ENCODE measurements at places on chromosomes 2 and 18.

DNA sequence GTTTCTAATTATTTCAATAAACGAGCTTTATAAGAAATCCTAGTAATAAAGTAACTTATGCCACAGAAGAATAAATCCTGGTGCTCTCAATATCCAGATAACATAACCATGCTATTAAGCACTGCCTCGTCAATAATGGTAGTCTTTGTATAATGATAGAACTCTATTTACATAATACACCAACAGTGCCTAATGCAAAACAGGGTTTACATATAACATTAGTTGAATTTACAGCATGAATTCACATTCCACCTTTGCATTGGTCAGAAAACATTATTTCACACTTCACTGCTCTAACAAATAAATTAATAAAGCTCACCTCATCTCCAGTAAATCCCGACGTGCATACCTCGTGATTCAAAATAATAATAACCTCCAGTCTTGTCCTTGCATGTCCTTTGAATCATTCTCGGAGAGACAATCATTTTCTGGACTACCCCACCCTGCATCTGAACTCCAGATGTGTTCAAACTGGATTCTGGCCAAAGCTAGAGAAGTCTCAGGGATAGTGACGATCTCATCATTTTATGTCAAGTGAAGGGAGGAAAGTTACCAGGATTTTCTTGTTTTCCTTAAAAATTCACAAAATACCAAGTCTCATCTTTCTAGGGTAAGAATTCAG, 189.2 kb downstream of the NCKAP5 start:
- no peak for DNase-seq

- DNase-seq: no peak
Measured at GRCh38 chr2:74462786-74463105, 2.4 kb downstream of the MOGS start.

DNA sequence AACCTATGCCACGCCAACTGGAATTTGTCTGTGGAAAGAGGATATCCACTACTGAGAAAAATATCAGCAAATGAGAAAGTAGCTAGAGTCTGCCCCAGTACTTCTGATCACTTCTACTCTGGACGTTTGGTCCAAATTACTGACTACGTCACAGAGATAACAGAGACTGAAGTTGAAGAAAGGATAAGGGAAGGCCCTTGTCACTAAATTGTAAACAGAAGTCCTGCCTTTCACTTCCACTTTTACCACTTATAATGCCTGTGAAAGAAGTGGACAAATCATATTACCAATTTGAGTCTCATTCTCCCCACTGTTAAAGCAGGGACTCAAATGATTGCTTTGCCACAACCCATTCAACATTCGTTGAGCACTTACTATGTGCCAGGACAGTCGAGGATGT, 173.9 kb upstream of the ERBB4 start:
- no peak for DNase-seq

DNA sequence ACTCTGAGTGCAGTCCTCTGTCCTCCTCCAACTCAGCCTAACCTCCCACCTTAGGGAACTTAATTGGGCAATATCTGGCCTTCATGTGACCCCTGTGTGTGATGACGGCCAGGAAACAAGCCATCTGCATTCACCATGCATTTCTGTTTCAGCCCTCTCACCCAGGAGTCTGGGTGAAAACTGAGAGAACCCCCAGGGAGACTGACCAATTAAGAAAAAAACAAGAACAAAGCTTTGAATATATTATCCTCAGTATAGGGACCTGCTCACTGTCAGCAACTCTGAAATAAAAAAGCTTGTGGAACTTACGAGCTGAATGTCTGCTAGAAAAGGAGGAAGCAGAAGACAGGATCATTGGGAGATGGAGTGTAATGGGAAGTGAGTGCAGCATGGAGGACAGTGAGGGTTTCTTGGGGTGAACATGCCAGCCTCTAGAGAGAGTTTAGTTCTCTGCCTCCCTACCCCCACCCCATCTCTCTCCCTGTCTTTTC, 9.5 kb downstream of the MAPRE2 start:
- no peak for DNase-seq

DNA sequence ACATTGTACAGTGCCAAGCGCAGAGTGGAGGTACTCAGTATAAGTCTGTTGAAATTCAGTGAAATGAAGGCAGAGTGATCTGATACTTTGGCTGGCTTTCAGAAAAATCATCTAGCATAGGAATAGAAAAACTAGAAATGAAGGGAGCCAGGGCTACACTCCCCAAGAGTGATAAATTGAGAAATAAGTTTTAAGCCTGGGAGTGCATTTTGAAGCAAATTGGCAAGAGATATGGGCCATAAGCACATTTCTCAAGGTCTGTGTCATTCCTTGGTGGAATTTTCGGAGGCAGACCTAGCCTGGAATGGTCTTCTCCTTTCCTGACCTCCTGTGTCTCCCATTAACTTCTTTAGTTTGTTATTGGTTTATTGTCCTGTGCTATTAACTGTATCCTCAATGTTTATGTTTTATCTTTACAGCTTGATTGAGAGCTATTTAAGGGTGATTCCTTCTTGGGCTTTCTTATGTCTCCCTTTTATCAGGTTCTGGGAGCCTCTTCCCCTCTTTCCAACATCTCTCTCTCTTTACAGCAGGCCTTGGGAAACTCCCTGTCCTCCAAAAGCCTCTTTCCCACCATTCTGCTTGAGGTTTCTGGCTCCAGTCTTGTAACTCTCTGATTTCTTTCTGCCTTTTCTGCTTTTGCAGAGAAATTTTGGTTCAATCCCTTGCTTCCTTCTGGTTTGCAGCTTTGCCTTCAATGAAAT, 649.5 kb downstream of the SLC4A3 start:
- DNase-seq: no peak

- peak; percentile 30 for DNase-seq
Measured at GRCh38 chr2:102753563-102754159, 8.2 kb upstream of the TMEM182 start.

- DNase-seq: no peak
Measured at GRCh38 chr2:147789287-147789686, 55.5 kb upstream of the ACVR2A start.

Measured in NCI-H748 treated with DMSO at 0.1 percent for 48 hours (cell line).